Activated CD8-positive, alpha-beta memory T cell treated with anti-CD3 and anti-CD28 coated beads for 4 hours (primary cell): ENCODE measurements at places on chromosomes 1 and 21.

DNA sequence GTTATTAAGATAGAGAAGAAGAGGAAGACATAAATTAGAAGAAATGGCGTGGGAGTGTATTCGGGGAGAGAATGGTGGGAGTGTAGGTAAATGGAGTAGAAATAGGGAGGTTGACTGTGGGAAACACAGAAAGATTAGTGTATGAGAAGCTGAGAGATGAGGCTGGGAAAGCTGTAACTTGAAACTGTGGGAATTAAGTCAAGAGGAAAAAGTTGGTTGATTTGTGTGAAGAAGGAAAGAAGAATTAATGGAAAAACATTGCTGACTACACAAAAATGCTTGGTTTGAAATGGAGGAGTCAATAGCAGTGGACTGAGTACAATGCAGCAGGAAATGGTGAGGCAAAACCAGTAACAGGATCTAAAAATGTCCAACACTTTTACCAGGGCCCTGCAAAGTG is 448.3 kb downstream of the PTPRC start:
- no peak for DNase-seq

DNA sequence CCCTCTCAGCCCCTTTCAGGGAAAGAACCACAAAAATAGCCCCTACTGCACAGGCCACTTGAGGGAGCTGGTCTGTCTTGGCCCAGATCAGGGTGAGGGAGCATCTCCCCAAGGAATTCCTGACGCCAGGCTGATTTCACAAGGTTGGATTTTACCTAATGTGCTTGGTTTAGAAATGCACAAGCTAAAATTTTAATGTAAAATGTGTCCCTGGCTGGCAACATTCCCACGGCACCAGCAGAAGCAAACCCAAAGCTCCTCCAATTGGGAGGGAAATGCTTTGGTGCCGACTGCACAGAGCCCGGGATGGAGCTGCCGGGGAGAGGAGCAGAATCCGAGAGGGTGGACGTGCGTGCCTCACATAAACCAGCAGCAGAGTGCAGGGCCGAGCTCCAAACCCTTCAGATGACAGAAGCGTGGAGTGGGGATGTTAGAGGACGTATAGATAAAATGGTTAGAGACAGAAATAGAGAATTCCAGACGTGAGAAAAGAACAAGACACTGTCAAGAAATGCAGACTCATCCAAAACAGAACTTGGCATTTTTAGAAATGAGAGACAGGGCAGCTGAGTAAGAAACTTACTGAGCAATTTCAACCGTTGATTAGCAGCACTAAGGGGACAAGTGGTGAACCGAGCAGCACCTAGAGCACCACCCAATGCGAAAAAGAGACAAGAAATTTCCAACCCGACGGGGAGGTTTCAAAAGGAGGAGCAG is 41.6 kb upstream of the TMEM52 start:
- no peak for DNase-seq

GRCh38 chr1:163161841-163162240 is 40.9 kb downstream of the RGS5 start:
- no peak for DNase-seq

DNA sequence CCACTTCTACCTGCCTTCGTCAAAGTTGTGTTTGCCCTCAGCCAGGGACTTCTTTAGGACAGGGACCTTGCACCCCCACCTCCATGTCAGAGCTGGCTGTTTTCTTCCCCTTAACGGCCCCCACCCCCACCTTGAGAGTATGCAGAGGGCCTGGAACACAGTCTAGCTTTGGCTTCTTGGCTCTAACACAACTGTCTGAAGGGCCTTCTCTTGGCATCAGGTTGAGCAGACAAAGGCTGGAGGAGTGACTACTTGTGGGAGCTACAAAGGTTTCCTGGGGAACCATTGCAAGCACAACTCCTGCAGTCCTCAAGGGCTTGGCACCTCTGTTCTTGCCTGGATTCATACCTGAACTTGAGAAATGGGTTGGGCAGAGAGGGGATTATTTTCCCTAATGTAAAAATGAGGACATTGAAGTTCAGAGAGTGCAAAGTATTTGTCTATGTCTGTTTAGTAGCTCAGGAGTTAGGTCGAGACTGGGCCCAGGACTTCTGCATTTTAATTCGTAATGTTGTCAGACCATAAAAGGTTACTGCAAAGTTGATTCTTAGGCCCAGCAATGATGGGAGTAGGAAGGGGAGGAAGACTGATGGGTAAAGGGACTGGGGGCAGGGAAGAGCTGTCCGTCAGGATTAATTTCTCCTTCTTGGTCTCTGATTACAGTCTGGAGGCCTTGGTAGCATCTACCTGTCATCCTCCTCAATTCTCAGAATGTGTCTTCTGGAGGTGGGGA is 2.6 kb downstream of the CYP4B1 start:
- no peak for DNase-seq

DNA sequence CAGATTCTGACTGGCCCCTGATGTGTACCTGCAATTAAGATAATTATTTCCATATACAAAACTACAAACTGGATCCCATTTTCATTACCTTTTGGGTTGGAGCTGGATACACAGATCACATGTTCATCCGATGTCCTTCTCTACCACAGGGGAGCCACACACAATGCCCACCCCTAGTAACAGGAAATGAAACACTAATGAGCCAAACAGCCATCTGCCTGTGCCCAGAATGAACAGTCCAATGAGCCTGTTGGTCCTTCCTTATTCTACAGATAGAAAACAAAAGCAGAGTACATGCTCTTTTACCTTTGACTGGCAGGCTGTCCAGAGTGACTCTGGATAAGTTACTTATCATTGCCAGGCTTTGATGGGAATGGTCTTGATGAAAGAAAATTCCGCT is 68.6 kb downstream of the SIPA1L2 start:
- DNase-seq, result no peak

- no peak for DNase-seq
Observed at GRCh38 chr1:78492386-78492950, 1.7 kb downstream of the PTGFR start.

GRCh38 chr1:154765970-154766369 is 104.1 kb downstream of the KCNN3 start:
- no peak for DNase-seq

DNA sequence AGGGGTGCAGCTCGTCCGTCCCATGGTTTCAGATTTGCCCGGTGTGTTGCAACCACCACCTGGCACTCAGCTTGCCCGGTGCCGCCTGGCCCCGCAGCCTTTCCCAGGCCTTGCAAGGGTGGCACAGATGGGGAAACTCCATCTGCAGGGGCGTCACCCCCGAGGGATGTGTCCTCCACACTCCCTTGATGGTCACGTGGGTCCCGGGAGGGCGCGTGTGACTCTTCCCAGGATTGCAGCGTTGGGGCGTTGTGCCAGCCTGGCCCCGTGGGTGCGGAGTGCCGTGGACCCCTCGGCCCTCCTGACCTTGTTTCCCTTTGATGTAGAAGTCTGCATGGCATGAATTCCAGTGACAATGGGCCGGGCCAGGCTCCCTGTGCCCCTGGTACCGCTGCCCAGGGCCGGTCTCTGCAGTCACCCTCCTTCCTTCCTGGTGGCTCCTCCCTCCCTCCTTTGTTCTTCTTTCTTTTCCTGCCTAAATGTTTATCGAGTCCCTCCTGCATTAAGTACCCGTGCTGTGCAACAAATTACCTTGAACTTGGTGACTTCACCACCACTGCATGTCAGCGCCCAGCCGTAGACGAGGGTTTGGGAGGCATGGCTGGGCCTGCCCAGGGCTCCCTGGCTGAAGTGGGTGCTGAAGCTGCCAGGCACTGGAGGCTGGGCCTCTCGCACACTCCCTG is 22.9 kb downstream of the RRP1 start:
- no peak for DNase-seq

- no peak for DNase-seq
Observed at GRCh38 chr21:40633048-40633447, 213.9 kb downstream of the DSCAM start.

DNA sequence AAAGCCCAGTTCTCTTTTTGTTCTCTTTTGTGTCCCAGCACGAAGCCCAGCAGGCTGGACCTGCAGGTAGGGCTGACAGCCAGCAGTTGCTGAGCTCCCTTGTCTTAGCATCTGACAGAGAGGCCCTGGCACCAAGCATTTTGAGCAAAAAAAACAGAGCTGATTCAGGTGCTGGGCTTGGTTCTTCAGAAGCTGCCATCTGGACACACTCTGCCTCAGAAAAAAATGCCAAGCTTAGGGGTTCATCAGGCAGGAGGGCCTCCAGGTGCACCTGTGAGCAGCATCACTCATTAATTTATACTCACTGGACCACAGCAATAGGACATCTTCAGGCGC is 167.1 kb upstream of the PLD5 start:
- DNase-seq, result no peak

GRCh38 chr21:30813174-30813573 is at the start of gene KRTAP8-1:
Gene KRTAP8-1 (minus strand): TSS chr21:30813274. CDS start chr21:30813220, 54 bp downstream.
- DNase-seq, result no peak

DNA sequence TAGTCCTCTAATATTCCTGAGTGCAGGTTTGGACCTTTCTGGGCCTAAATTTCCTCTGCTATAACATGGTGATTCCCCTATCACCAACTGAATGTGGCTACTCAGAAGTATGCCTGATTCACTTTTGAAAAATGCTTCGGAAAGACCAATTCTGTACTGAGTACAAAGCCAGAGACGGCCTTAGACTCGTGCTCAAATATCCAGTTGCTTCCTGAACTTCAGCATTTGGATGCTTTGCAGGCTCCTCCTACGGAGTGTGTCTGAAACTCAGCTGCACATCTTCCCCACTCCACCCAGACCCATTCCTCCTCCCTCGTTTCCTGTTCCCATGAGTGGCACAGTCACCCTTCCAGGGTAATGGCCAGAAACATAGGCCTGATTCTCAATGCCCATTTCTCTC is 98.4 kb upstream of the GADD45A start:
- DNase-seq, result no peak

DNA sequence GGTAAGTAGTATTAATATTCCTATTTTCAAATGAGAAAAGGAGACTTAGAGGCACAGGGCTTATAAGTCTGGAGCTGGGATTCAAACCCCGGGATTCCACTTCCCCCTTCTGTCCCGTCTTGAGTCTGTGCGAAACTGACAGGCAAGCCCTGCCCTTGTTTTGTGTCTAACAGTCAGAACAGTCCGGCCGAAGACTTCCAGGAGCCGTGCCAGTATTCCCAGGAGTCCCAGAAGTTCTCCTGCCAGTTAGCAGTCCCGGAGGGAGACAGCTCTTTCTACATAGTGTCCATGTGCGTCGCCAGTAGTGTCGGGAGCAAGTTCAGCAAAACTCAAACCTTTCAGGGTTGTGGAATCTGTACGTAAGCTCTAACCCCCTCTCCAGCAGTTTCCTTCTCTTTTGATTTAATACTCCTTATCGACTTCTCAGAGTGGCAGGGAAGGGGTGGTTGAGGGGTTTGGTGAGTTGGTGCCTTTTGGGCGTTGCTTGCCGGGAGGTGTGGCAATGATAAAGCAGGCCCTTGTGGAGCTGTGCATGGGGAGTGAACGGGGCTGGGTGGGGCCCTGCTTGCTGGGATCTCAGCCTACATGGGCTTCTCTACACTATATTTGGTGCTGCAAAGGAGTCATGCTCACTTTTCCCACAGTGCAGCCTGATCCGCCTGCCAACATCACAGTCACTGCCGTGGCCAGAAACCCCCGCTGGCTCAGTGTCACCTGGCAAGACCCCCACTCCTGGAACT is 29.4 kb downstream of the IL6R start:
- no peak for DNase-seq

DNA sequence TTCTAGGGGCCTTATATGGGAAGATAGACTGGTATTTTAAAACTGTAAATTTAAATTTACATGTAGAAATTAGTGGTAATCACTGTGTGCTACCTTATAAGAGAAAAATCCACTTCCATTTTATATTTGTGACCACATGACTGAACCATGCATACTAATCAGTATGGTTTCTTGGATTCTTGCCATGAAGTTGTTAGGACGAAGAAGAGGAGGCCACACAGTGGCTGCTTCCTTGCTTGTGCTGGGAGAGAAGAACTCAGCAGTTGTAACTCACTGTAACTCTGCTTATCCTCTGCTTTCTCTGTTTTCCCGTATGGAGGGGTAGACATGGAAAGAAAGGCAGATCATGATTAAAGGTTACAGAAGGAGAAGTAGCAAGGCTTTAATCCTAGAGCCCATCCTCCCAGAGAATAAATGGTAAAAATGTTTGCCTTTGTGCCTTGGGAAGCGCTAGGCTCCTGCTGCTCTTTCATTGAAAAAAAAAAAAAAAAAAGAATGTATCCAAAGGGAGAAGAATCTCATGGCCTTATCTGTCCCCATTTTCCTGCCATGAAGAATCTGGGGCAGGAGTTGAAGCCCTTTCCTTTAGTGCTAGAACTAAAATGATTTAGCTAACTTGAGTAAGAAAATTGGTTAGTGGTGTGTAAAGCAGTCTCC is 32.4 kb downstream of the KCTD3 start:
- DNase-seq, result no peak

DNA sequence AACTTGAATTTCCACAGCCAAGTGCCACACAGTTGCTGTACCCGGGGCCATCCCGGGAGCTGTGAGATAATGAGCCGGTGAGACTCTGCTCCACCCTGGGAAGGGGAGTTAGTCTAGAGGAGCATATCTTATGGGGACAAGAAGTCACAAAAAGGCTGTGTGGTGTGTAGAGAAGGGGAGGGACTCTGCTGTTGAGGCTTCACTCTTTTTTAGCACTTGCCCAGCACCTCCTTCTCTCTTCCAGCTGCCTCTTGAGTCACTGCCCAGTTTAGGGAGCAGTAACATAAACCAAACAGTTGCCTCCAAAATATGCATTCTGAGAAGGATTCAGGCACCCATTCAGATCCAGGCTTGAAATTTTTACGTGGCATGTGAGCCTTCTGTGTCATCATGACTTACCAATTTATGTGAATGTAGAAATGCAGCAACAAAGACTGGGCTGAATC is 744 bp upstream of the WDR26 start:
- DNase-seq, result no peak

DNA sequence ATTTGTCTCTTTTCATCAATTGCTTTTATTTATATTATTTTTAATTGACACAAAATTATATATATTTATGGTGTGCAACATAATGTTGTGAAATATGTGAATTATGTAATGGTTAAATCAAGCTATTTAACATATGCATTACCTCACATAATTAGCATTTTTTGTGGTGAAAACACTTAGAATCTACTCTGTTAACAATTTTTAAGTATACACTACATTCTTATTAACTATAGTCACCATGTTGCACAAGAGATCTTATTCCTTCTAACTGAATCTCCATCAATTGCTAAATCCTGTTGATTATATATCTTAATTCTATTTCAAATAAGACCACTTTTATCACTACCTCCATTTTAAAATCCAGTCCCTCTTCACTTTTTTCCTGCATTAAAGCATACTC is 42.5 kb downstream of the PLPPR5 start:
- no peak for DNase-seq

DNA sequence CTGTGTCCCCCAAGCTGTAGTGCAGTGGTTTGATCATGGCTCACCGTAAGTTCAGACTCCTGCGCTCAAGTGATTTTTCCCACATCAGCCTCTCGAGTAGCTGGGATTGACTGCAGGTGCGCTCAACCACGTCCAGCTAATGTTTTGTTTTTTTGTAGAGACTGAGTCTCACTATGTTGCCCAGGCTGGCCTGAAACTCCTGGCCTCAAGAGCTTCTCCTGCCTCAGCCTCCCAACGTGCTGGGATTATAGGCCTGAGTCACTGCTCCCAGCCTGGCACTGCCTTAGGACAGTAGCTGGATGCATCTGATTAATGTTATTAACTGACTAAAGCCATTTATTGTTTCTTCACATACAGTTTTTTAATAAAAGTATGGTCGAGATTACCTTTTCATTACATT is 40.2 kb downstream of the RNF11 start:
- no peak for DNase-seq
